ENCODE measurements at places on chromosomes 4 and X.

DNA sequence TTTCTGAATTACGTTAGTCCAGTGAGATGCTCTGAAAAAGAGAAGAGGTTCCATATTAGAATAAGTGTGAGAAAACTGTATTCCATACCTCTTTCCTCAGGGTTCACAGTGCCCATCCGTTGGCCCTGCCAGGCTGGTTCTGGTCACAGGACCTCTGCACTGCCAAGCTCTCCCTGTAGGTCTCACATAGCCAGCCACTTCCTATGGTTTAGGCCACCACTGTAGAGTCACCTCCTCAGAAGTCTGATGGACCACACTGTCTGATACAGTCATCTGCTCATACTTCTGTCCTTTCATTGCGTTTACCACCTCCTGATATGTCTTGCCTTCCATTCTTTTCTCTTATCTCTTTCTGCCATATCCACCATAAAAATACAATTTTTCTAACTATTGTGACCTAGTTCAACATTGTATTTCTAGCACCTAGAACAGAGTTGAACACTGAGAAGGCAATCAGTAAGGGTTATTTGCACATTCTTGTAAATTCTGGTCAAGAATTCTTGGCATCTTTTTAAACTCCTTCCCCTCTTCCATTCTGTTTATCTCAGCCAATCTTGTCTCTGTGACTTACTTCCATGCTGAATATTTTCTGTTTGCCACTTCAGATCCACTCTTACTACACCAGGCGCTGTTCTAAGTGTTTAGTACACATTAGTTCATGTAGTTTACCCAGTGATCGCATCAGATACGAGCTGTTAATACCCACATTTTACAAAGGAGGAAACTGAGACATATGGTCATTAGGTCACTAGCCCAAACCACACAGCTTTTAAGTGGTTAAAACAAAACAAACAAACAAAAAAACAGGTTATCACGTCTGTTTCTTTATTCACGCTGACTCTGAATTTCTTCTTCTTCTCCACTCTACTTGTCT, 125.6 kb downstream of the CBR4 start:
- DNase-seq: no peak

- peak; percentile 93 for DNase-seq
These were observed 781.2 kb upstream of the DIAPH2 start for GRCh38 chrX:95903490-95903889.

- no peak for DNase-seq
These were observed 120.2 kb downstream of the PAPSS1 start for GRCh38 chr4:107599841-107600240.

GRCh38 chrX:120269373-120270035, 18.9 kb downstream of the ZBTB33 start:
- DNase-seq: peak; percentile 35

DNA sequence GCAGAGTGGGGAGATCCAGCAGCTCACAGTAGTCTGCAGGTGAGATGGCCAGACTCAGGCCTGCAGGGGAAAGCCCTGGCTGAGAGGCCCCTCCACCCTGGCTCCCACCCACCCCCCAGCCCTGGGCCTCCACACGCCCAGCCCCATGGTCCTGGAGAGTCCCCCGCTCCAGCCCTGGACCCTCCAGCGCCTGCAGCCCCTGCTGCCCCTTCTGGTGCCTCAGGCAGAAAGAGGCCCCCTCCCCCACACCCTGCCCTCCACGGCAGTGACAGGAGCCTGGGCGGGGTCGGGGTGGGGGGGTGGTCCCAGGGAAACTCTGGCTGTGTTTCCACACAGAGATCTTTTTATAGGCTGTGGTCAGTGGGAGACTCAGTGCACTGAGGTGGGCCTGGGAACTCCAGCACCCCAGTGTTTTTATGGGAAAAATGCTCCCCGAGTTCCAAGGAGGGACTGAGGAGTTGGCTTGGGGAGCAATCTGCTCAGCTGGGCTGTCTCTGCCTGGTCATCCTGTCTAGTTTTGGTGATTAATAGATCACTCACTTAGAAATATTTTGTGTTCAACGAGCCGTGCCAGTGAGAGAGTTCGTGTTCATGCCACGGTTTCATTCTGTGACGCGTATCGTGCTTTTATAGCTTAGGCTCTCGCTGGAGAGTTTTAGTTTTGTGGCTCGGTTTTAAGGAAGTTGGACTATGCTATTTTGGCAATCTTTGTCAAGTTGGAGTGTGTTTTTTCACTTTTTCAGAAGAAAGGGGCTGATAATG, 53.1 kb upstream of the HGFAC start:
- DNase-seq: peak; percentile 50

DNA sequence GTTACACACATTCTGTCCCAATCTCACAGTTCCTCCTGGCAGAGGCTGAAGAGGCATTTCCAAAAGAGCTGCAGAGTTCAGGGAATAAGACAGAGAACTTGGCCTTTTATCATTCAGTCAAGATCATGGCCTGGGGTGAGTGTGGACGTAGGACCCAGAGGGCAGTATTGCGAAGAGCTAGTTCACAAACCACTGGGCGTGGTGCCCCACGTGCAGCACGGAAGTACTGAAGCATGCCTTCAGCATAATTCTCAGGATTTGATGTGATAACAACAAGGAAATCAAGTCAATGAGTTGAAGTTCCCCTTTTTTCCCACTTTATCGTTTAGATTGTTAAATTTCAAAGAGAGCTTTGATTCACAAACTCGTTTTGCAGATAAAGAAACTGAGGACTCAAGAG, 117.7 kb downstream of the RELL1 start:
- DNase-seq: peak; percentile 84

- DNase-seq: no peak
These were observed 100.9 kb upstream of the WDFY3 start for GRCh38 chr4:85067342-85067741.

DNA sequence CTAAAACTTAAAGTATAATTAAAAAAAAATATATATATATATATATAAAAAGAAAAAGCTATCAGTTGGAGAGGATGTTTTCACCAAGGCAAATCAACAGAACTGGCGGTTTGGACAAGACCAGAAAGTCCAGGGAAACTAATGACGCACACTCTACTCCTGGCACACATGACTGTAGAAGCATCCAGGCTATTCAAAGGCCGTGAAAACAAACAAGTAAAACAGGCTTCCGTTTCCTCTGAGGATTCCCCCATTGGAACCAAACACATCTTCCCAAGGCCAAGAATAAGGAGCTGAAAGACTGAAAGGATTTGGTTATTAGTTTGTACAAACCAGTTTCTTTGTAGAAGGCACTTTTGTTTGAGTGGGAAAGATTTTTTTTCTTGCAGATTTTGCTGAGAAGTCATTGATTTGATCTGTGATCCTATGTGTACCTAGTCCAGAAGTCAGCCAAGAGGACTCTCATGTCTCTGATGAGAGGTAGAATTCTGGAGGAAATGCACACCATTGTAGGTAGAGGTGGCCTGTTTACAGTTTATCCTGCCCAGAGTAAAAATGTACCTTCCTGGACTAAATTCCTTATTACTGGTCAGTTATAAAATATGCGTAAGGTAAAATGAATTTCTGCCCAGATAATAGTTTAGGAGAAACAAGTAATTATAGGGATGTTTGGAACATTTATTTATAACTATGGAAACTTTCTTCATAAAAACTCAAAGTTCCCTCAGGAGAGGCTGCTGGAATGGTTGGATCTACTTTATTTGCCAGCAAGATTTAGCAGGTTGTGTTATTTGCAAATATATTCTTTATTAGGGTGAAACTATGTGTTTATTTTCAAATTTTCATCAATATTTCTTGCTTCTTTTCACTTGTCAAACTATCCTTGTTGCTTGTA, 66.5 kb downstream of the DMP1 start:
- DNase-seq: no peak

DNA sequence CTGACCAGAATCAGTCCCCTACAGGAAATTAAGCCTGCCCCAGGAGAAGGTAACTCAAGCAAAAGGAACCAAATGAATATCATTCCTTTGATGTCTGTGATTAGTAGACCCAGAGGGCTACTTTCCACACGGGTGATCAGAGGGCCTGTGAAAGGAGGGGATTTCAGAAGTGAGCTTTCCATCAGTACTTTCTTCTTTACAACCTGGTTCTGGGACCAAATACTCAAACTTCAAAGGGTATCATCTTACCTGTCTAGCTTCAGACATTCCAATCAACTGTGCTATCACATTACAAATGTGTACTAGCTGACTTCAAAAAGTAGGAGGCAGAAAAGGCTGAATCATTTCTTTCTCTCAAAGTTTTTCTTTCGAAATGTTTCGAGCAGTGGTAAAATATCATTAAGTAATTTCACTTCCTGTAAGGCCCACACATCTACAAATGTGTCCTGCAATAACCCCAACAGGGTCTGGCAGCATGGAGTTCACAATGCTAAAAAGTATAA, 23.9 kb downstream of the ACSL4 start:
- peak; percentile 36 for DNase-seq

All from OCI-M1 (cell line).